ENCODE measurements at places on chromosomes 2 and 18.

DNA sequence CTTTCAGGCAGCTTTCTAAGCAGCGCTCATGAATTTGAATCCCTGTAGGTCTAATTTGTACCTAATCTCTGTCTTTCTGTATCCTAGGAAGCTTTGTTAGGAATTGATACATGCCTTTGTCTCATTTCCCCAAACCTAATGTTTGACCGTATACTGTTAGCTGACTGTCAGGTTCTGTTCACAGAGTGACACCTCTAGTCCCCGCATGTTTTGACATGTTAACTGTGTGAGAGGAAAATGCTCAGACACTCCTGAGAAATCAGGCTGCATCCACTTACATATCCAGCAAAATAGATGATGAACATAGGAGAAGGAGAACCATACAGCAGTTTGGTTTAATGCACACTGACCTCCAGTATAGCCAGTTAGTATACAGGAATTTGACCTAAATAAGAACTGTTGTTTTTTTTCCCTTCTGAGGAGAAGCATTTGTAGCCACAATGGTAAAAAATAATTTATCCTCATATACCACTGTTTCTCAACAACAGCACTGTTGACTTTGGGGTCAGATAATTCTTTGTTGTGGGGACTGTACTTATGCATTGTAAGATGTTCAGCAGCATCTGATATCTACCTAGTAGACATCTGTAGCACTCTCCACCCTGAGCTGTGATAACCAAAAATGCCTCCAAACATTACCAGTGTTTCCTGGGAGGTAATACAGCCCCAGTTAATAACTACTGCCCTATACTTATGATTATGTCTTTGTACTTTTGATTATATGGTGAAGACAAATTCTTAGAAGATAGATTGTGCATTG, 130.9 kb downstream of the NCOA1 start:
- no peak for DNase-seq

- DNase-seq, result no peak
These were observed 37.7 kb upstream of the RTN4 start for GRCh38 chr2:55087936-55088335.

GRCh38 chr2:218516614-218517013, 51.5 kb downstream of the USP37 start:
- no peak for DNase-seq

GRCh38 chr2:26615336-26615859, 25.8 kb downstream of the CIB4 start:
- DNase-seq, result no peak

DNA sequence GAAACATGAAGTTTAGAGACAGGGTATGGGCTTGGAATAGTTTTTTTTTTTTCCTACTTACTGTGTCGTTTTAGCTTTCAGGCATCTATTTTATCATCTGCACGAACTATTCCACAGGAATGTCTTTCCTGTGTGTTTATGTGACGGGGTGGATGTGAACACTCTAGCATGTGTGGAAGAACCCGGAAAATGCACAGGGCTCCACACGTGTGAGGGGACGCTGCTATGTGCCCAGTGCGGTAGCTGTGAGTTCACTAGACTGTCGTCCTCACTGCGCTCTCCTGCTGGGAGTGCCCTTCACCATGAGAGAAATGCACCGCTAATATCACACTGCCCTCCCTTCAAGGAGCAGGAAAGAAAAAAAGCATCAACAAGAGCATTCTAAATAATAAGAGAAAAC, 250.8 kb upstream of the PXDN start:
- no peak for DNase-seq

DNA sequence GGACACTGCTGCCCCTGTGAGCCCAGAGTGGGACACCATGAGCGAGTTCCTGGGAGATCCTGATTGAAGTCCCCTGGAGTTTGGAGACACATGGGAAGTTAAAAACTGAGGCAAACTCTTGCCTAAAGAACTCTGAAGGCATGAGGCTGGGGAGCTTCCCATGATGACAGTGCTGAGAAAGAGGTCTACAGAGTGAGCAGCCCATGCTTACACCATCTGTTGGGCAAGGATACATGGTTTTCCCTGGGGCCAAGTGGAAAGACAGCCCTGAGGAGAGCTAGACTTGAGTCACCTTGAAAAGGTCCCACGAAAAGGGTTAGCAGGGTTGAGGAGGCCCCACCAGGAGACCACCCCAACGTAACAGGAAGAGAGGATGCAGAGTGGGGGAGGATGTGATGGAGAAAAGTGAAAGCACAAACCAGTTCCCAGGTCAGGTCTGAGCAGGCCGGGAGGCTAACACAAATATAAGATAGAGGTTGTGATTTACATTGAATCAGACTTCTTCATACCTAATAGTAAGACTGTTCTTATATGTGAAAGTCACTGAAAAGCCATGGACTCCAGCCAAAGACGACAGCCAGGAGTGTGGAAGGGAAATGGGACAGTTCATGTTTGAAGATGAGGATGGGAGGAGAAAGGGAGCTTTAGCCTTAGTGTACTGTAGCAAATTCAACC, 13.5 kb upstream of the FEZ2 start:
- no peak for DNase-seq

DNA sequence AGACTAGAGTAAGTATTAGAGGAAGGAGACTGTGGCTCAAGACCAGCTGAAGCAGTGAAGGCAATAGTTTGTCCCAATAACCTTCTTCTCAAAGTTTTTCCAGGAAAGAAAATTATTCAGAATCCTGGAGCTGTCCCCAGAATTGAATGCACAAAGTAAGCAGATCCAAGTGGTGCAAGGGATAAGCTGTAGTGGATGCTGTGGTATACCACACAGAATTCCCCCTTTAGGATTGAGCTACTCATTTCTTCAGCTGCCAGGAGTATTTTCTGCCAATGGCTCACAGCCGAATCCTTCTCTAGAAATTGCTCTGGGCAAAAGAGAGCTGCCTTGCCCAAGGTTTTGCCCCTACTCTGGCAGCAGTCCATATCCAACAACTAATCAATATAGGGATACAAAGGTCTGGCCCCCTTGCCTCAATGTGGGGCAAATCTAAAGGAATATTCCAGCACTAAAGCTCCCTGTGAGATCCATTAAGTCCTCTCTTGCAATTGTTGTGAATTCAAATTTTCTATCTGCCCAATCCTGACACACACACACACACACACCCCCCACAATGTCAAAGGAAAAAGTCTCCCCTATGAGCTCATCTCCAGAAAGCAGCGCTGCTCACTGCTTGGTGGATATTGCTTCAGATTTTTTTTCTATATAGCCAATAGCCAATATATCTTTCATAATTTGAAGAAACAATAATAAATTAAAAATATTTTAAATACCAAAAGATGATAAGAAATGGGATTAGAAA, 18.4 kb upstream of the TCF7L1 start:
- DNase-seq, result no peak

- no peak for DNase-seq
These were observed 73.6 kb downstream of the SPHKAP start for GRCh38 chr2:228107846-228108245.
